Glutamatergic neuron (in vitro differentiated cells): ENCODE measurements at places on chromosomes 1 and 21. TPM values are rescaled to one million over a fixed set of nuclear protein-coding genes. Genes with fewer than 3 reads are reported as not detected.

The RYR2 gene
- 47.0 TPM for total RNA-seq

The LRRC53 gene
- total RNA-seq = 0.42 TPM

The SPRR2D gene
- total RNA-seq = not detected

The AMY1B gene
- not detected for total RNA-seq

The SPATA6 gene
- total RNA-seq = 11.3 TPM

The MAN1A2 gene
- total RNA-seq = 31.8 TPM

The PLXNA2 gene
- 66.0 TPM for total RNA-seq

The KIF14 gene
- total RNA-seq = 2.9 TPM

The MAP3K21 gene
- total RNA-seq = 0.25 TPM

The SNX7 gene
- total RNA-seq = 20.3 TPM

The RGL1 gene
- 4.9 TPM for total RNA-seq

The FCAMR gene
- total RNA-seq = not detected

The LYPD8 gene
- total RNA-seq = not detected

The RIPK4 gene
- total RNA-seq = 2.9 TPM
